ENCODE measurements at places on chromosomes 11 and 22. TPM values are rescaled to one million over a fixed set of nuclear protein-coding genes. Genes with fewer than 3 reads are reported as not detected.

Gene DNHD1
- 44.1 TPM for total RNA-seq

- DNase-seq, result no peak
Measured at GRCh38 chr22:44368611-44369292, 56.0 kb upstream of the SHISAL1 start.

DNA sequence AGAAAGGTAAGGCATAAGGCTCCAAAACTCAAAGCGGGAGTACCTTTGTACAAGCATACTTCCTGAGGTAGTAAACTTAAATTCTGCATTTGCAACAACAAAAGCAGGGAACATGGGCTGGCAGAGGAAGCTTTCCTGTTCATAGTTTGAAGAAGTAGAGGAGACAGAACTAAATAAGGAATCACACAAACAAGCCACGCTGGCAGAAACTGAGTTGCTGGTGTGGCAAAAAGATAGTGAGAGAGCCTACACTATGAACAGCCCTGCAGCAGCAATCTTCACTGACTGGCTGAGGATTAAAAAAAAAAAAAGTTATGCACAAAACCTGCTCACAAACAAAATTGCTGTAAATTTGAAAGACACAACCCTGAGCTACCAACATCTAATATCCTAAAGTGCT, 46.5 kb downstream of the FCHSD2 start:
- no peak for DNase-seq

DNA sequence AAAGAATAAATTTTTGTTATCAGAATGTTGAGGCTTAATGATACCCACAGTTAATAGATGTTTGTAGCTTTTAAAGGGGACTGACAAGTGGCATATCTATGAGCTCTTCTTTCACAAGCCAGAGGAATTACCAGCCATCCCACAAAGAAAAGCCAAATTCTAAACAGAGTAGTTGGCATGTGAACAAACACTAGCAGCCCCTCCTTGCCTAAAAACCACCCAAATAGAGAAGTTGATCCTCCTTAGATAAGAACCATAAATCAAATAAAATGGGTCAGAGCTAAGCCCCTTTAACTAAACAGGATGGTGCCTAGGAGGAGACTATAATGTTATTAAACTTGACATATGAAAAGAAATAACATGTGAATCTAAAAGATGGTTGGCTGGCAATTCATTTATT, 11.4 kb downstream of the LPXN start:
- DNase-seq, result no peak

DNA sequence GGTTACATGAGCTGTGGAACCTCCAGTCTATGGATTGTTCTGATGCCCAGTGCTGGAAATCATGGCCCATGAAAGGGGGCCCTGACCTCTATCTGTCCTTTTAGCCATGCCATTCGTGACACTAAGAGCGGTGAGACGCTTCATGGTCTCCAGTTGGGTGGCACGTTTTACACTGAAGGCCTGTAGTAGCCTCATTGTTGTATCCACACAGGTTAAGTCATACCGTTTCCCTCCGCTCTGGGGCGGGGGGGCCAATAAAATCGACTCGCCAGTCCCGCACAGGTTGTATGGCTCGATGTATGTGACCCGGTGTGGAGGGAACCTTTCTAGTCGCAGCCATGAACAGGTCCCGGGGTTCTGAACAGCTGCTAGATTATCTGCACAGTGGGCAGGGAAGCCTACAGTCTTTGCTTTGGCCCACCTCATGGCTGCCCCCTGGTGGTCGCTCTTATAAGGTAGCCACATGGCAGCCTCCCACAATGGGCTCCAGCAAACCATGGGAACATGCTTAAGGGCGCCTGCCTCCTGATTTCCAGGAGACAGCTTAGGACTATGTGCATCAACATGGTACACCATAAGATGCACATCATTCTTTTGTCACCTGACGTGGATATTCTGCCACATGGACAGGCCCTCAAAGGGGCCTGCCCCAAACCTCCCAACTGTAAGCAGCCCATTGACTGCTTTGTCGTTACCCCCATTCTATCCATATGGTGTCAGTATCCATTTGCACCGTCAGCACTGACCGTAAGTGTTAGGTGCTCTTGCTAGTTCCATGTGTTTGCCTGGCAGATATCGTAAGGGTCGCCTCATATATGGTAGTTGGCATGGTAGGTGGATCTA, 19.7 kb upstream of the APOL3 start:
- peak; percentile 76 for DNase-seq

DNA sequence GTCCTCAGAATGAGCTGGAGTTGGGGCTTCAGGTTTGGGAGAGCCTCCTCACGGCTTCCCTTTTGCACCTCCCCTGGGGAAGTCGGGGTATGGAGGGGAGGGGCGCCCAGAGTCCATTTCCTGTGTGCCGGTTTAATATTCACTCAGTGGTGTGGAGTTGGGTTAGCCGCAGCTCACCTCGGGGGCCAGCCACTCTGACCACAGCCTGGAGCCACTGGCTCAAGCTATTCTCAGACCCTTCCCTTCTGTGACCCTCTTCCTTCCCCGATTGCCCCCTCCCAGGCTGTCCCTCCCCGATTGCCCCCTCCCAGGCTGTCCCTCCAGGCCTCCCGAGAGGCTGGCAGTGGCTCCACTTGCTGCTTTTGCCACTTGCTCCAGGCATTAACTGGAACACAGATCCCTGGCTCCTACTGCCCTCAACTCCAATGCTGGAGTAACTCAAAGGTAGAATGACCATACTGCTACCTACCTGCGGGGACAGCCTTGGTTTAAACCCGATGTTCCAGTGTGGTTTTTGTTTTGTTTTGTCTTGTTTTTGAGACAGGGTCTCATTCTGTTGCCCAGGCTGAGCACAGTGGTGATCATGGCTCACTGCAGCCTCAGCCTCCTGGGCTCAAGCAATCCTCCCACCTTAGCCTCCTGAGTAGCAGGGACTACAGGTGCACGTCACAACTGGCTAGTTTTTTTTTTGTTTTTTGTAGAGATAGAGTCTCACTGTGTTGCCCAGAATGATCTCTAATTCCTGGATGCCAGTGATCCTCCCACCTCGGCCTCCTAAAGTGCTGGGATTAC, 29.3 kb downstream of the RPUSD4 start:
- DNase-seq, result no peak

Gene CDC42EP2
- not detected for total RNA-seq

Gene CARD10
- total RNA-seq, result 0.63 TPM

Gene CHADL
- 1.8 TPM for total RNA-seq

Gene MISFA
- 0.56 TPM for total RNA-seq

DNA sequence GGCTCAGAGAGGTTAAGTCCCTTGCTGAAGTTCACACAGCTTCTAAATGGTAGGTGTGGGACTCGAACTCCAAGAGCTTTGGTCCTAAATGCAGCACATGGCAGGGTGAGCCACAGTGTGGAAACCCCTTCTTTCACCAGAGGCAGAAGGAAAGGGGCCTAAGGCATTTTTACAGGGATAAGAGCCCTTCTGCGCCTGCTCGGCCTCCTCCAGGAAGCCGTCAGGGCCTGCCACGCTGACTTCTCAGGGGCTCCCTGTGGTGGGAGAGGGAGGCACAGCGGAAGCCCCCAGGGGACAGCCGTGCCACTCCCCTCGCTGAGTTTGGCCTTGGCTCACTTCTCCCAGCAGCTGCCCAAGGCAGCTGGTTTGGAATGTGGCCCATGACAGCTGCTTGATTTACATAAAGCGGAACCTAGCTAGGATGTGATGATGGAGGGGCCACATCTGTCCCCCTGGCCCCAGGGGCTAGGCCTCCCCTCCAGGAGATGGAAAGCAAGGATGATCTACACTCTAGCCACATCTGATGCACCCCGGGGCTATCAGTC, 35.4 kb downstream of the CD82 start:
- DNase-seq, result no peak

DNA sequence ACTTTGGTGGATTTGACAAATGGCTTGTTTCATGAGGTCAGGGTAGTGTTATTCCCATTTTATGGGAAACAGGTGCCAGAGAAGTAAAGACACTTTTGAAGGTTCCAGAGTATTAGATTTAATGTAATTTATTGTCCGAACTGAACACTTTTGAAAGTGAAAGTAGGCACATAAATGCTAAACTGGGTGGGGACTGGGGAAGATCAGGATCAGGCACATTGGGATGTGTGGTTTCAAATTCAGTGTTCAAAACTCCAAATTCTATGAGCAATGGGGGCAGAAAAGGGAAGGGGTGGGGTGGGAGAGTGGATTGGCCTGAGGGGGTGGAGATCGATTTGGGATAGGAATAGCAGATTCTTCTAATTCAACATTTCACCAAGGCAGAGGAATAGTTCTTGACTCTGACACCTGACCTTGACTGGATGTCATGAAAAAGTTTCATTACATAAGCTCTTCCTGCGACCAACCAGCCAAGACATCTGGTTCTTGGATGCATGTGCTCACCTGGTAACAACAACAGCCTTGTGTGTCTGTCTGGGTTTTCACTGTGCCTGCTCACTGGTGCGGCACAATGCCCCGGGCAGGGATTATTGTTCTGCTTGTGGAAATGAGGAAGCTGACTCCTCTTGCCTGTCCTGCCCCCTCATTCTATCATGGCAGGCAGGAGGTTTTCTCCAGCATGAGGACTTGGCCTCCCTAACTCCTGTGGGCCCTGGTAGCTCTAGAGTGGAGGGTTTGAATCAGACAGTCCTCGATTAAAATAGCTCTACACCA, 10.8 kb downstream of the PPFIBP2 start:
- no peak for DNase-seq

Gene SCGB1D1
- not detected for total RNA-seq

Gene CASP1
- 15.6 TPM for total RNA-seq

Gene LPXN
- total RNA-seq, result 36.3 TPM

Gene CDKN1C
- total RNA-seq, result 2.5 TPM

- DNase-seq, result no peak
Measured at GRCh38 chr11:85967457-85967856, 101.4 kb downstream of the PICALM start.

Gene JRKL
- 3.5 TPM for total RNA-seq

- no peak for DNase-seq
Measured at GRCh38 chr22:43008921-43009320, 6.0 kb downstream of the PACSIN2 start.

GRCh38 chr11:79949574-79949973, 508.7 kb upstream of the TENM4 start:
- no peak for DNase-seq

DNA sequence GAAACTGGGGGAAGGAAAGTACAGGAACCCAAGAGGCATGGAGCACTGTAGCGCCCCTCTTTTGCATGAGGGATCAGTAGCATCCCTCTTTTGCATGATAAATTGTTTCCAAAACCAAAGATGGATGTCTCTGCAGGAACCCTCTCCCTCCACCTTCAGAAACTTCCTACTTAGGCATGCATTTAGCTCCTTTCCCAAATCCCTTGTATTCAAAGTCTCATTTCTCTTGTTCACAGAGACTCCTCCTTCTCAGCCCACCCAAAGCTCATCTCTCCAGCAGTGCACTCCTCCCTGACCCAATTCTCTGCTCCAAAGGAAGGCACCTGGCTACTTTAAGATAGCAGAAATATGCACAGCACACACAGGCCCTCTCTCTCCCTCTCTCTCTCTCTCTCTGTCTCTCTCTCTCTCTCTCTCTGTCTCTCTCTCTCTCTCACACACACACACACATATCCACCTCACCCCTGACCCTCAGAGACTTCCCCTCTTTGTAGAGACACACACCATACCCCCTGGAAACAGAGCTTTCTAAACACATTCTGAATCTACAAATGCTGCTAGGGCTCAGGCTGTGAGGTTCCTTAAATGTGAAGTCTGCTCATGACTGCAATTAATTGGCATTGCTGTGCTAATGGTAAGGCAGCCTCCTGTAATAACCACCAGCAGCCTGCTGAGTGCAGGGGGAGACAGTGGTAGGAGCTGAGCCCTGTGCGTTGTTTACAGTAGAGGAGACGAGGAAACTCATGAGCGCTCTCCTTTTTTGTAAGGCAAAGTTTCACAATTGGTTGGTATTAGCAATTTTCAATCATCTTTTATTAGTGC, 519.6 kb downstream of the NTM start:
- DNase-seq, result no peak

Gene NDUFC2
- 62.6 TPM for total RNA-seq

Gene CD3D
- total RNA-seq, result 265 TPM

DNA sequence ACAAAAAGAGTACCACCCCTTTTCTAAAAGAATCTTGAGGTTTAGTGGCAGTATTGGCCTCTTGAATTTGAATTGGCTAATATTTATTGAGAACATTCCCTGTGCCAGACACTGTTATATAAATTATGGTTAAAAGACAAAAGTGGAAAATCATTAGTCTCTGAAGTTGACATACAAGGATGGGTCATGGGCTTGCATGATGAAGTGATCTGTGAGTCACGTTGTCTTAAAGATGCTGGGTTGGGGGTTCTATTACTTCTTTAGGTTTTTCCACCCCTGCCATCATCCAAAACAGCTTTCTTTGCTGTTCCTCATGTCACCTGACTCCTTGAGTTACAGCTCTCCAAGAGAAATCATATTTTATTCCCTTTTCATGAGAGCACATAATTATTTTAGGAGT, 85.0 kb downstream of the CD44 start:
- no peak for DNase-seq

Gene BSX
- total RNA-seq, result not detected

DNA sequence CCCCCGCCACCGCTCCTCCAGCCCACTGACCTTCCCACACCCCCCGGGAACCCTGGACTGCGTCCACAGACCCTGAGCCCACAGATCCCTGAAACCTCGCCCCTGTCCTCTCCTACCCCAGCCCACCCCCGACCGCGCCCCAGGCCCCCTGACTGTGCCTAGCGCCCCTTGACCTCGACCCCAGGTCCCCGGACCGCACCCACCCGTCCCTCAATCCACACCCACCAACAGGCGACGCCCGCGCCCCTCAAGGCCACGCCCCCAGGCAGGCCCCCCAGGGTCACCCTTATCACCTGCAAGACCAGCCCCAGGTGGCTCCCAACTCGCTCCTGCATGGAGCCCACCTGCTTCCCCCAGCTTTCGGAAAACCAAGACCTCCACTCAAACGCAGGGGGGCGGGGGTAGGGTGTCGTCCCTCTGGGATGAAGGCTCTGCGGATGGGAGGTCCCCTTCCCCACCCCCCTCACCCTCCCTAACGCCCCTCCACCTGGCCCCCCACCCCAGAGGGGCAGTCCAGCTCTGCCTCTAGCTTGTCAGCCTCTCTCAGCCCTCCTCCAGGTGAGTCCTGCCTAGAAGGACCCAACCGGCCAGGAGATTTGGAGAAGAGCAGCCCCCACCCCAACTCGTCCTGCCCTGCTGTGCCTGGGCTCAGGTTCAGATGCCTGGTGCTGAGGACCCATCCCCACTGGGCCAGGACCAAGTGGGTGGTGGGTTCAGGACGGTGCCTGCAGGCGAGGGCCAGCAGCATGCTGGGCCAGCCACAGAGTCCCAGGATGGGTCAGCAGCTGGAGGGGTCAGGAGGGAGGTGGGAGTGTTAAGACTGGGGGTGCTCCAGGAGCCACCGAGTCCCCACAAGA, 3.1 kb upstream of the IL17REL start:
- DNase-seq, result no peak

DNA sequence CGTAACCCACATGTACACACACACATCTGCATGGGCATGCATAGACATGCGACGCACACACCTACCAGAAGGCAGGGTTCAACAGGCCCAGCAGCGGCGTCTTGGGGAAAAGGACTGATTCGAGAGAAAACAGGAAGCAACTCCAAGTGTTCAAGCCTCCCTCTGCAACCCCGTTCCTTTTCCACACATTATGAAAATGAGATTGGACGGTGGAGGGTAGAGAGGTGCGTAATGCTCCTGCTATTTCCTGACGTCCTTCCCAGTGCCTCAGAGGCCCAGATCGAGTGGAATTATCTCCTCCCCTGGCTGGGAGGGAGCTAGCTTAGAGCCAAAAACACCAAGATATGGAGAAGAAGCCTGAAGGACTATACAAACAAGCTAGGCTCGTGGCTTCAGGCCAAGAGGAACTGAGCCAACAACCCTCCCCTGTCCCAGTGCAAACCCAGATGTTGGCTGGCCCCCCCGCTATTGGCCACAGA, 289.2 kb downstream of the MN1 start:
- no peak for DNase-seq

- no peak for DNase-seq
Measured at GRCh38 chr11:76786016-76786415, 2.9 kb downstream of the TSKU start.
